ENCODE measurements at places on chromosomes 11 and 22. TPM values are rescaled to one million over a fixed set of nuclear protein-coding genes. Genes with fewer than 3 reads are reported as not detected.

GRCh38 chr11:129894278-129895125, 876 bp downstream of the NFRKB start:
- peak overlapping the region; percentile 98 for H3K4me3 ChIP-seq
- peaks cover 34% of the 10 kb centered on the region for H3K36me3 ChIP-seq
- no peak for DNase-seq
- peaks cover 18% of the 10 kb centered on the region for H3K4me1 ChIP-seq
- no peaks in the 10 kb centered on the region for H3K27me3 ChIP-seq
- H3K27ac ChIP-seq, result peak overlapping the region; percentile 91

DNA sequence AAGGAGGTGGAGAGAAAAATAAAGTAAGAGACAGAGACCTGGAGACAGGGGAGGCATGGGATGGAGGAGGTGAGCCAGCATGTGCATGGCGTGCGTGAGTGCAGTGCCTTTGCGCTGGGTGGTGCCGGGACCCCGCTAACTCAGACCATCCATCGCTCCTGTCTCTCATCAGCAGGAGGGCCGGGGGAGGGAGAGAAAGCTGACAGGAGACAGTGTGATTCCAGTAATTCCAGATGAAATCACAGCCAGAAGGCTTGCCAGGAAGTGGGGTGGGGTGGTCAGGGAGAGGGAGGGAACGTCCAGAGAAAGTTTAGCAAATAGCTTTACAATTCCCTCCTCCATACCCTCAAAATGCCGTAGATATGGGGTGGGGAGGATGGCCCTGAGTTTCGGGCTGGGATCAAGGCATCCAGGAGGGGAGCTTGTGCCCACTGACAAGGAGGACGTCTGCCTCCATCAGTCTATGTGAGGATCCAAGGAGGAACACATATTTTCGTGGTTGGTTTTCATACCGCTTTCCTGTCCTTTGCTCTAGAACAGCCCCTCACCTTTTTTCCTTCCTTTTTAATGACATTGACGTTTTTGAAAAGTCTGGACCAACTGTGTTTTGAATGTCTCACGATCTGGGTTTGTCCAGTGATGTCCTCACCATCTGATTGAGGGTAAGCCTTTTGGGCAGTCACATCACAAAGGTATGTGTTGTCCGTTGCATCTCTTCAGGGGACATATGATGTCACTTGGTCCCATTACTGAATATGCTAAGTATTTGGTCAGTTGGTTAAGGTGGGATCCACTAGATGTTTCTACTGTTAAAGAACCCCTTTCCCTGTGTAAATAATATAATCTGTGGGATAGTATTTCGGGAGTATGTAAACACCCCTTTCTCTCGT, 567.3 kb downstream of the MIAT start:
- H3K27ac ChIP-seq, result peak overlapping the region; percentile 37
- H3K36me3 ChIP-seq, result no peaks in the 10 kb centered on the region
- peaks cover 9% of the 10 kb centered on the region for H3K4me1 ChIP-seq
- no peaks in the 10 kb centered on the region for H3K27me3 ChIP-seq

DNA sequence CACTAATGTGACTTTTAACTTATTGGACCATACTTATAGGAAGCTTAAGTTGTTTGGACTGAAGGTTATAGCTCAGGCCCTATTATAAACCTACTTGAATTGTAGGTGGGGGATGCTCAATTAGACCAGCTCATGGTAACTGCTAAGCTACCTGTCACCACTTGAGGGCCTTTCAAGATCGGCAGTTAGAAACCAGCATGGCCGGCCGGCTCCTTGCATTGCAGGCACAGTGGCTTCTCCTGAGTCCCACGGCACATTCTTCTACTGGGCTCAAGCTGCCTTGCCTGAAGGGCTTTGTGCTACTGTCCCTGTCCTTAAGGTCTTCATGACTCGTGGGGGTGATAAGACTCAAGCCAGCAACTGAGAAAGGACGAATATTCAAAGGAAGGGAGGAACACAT, 70.8 kb downstream of the TBC1D22A start:
- H3K4me1 ChIP-seq, result peaks cover 35% of the 10 kb centered on the region
- no peak overlapping the region for H3K4me3 ChIP-seq
- DNase-seq, result peak; percentile 57
- no peaks in the 10 kb centered on the region for H3K27me3 ChIP-seq
- H3K36me3 ChIP-seq, result no peaks in the 10 kb centered on the region

- H3K27ac ChIP-seq, result no peak overlapping the region
- no peak overlapping the region for H3K4me3 ChIP-seq
- no peaks in the 10 kb centered on the region for H3K4me1 ChIP-seq
These were observed 117.3 kb downstream of the RASSF10 start for GRCh38 chr11:13126430-13126829.

- H3K27ac ChIP-seq, result no peak overlapping the region
- H3K36me3 ChIP-seq, result no peaks in the 10 kb centered on the region
- H3K4me1 ChIP-seq, result no peaks in the 10 kb centered on the region
- H3K27me3 ChIP-seq, result no peaks in the 10 kb centered on the region
These were observed 62.9 kb upstream of the LRRC4C start for GRCh38 chr11:41522391-41522790.

GRCh38 chr11:112506852-112507251, 246.2 kb upstream of the PLET1 start:
- DNase-seq, result no peak
- no peaks in the 10 kb centered on the region for H3K4me1 ChIP-seq
- no peak overlapping the region for H3K4me3 ChIP-seq
- H3K27ac ChIP-seq, result no peak overlapping the region

GRCh38 chr11:102802341-102802740, 4.4 kb upstream of the MMP1 start:
- no peak overlapping the region for H3K27ac ChIP-seq
- peaks cover 22% of the 10 kb centered on the region for H3K4me1 ChIP-seq
- H3K36me3 ChIP-seq, result no peaks in the 10 kb centered on the region
- no peak overlapping the region for H3K4me3 ChIP-seq
- H3K27me3 ChIP-seq, result no peaks in the 10 kb centered on the region
- DNase-seq, result no peak

DNA sequence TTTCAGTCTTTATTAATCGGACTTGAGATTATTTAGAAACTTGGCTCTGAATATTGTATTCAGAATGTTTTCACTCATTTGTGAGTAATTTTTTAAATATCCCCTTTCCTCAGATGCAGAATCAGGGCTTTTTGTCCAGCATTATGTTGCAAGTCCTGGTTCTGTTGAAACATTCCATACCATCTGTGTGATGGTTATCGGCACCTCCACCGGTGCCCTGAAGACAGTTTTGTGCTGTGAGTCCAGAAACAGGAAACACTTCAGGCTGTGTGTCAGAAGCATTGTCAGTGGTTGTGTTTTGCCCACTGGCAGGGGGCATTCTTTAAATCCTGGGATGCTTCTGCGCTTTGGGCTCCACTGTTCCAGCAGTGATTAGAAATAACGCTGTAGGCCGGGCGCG, 20.4 kb downstream of the CDPF1 start:
- H3K27ac ChIP-seq, result no peak overlapping the region
- no peaks in the 10 kb centered on the region for H3K4me1 ChIP-seq
- no peak overlapping the region for H3K4me3 ChIP-seq

DNA sequence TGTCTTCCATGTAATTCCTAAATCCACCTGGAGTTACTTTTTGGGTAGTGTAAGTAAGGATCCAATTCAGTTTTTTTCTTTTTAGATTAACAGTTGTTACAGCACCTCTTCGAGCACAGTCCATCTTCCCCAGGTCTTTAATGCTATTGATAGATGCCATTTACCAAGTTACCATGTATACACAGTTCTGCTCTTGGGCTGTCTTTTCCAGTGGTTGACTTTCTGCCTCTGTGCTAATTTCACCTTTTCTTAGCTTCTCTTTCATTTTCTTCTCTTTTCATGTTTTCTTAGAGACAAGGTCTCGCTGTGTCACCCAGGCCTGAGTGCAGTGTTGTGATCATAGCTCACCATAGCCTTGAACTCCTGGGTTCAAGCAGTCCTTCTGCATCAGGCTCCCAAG, 12.0 kb downstream of the ATXN10 start:
- no peak for DNase-seq
- H3K4me1 ChIP-seq, result no peaks in the 10 kb centered on the region
- no peaks in the 10 kb centered on the region for H3K27me3 ChIP-seq
- H3K4me3 ChIP-seq, result no peak overlapping the region
- H3K36me3 ChIP-seq, result no peaks in the 10 kb centered on the region

- DNase-seq, result peak; percentile 73
- no peaks in the 10 kb centered on the region for H3K36me3 ChIP-seq
- H3K27me3 ChIP-seq, result peaks cover 7% of the 10 kb centered on the region
- H3K4me3 ChIP-seq, result no peak overlapping the region
- H3K27ac ChIP-seq, result no peak overlapping the region
These were observed 63.5 kb upstream of the CAPRIN1 start for GRCh38 chr11:33987975-33988580.

GRCh38 chr11:66510271-66510989, at the start of gene BBS1:
Gene BBS1, plus strand, starts transcription at chr11:66510635. Its CDS starts 25 bp downstream, at chr11:66510660.
- H3K27ac ChIP-seq, result peak within 1 kb of the TSS; percentile 45
- DNase-seq, result peak; percentile 95
- H3K4me3 ChIP-seq, result peak within 1 kb of the TSS; percentile 92
- H3K36me3 ChIP-seq, result peaks cover 44% of the 10 kb centered on the region

DNA sequence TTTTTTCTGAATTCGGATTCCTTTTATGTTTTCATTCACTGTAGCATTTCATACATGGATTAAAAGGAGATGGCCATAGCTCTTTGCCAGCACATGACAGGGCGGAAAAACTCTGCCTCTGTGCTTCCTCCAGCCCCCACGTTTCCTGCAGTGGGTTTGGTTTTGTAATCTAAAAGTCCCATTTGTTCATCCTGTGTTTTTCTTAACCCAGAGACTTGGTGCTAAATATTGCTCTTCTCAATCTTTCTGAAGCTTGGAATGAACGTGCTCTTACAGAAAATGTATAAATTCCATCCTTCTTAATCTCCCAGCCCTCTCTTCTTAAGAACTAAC, 89.9 kb downstream of the PPP6R3 start:
- peak overlapping the region; percentile 36 for H3K27ac ChIP-seq
- H3K36me3 ChIP-seq, result peaks cover 79% of the 10 kb centered on the region
- H3K4me3 ChIP-seq, result no peak overlapping the region
- H3K4me1 ChIP-seq, result peaks cover 46% of the 10 kb centered on the region
- no peaks in the 10 kb centered on the region for H3K27me3 ChIP-seq

DNA sequence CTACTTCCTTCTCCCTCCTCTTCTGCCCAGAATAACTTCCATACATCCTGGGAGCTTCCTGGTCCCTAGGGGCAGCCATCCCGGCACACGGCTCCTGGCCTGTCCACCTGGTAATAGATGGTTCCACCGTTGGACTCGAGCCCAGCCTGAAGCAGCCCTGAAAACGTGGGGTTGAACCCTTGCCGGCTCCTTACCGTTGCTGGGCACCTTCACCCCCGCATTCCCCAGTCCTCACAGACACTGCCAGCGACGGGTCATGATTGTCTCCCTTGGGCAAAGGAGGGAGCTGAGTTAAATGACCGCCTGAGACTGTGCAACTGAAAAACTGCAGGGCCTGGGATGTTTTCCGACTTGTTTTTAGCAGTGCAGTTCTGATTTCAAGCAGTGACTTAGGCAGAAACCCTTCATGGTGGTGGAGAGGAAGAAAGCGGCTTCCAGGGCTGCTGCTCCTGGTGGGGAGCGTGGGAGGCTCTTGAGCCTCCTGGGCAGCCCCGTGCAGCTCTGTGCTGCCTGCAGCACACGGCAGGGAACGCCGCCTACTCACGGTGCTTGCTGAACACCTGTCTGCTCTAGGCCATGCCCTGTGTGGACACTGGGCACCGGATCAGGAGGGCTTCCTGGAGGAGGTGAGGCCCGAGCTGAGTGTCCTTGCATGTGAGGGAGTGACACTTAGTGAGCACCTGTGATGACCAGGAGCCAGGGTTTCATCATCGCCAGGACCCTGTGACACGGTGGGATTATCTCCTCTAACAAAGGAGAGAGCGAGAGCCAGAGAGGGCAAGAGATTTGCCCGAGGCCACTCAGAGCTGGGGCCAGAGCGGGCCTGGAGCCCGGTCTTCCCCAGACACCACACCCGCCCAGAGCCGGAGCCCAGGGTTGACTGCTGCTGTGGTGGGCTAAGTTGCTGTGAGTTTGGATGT, 77.4 kb downstream of the FBLN1 start:
- H3K4me1 ChIP-seq, result peaks cover 27% of the 10 kb centered on the region
- DNase-seq, result no peak
- no peaks in the 10 kb centered on the region for H3K36me3 ChIP-seq
- no peak overlapping the region for H3K27ac ChIP-seq

GRCh38 chr11:105456950-105457349, 152.9 kb upstream of the GRIA4 start:
- H3K36me3 ChIP-seq, result no peaks in the 10 kb centered on the region
- H3K4me1 ChIP-seq, result no peaks in the 10 kb centered on the region
- H3K27me3 ChIP-seq, result no peaks in the 10 kb centered on the region
- DNase-seq, result no peak
- H3K27ac ChIP-seq, result no peak overlapping the region

DNA sequence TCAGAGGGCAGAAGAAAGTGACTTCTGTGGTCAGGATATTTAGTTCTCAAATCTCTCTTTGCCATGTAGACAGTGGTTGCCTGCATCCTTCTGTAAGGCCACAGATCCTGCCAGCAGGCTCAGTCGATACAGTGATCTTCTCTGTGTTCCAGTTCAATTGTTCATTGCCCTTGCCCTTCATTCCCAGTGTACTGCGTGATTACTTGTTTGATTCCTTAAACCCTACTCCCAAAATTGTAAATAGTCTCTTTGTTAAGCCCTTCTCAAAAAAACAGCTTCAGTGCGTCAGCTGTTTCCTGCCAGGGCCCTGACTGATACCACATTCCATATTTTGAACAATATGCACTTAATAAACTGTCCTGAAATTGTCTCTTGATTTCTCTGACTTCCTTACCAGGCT, 9.3 kb upstream of the TYR start:
- no peaks in the 10 kb centered on the region for H3K4me1 ChIP-seq
- H3K4me3 ChIP-seq, result no peak overlapping the region
- H3K27ac ChIP-seq, result no peak overlapping the region
- DNase-seq, result no peak
- H3K36me3 ChIP-seq, result no peaks in the 10 kb centered on the region

DNA sequence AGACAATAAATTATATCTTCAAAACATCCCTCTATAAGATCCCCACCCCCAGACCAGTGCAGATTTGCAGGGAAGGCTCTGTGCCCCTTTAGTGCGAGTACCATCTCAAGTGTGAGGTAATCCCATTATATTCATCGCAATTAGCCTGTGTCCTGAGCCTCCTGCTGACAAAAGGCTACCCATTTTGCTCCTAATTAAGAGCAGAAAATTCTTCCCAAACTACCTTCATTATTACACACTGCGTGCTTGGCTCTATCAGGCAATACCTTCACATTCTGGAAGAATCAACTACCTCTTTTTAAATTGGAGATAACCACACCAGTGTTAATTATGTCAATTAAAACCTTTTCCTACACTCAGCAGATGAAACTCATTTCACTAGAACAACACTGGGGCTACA, 1133.4 kb upstream of the CCDC90B start:
- H3K4me3 ChIP-seq, result no peak overlapping the region
- DNase-seq, result no peak
- H3K4me1 ChIP-seq, result no peaks in the 10 kb centered on the region
- no peak overlapping the region for H3K27ac ChIP-seq
- no peaks in the 10 kb centered on the region for H3K36me3 ChIP-seq

- peak; percentile 64 for DNase-seq
- H3K27ac ChIP-seq, result peak overlapping the region; percentile 88
- H3K4me3 ChIP-seq, result no peak overlapping the region
- H3K4me1 ChIP-seq, result peaks cover 72% of the 10 kb centered on the region
These were observed 3.3 kb downstream of the IL18BP start for GRCh38 chr11:72001834-72002591.

SAA1 gene
- not detected for total RNA-seq

CNIH2 gene
- total RNA-seq, result not detected

PDGFD gene
- 29.8 TPM for total RNA-seq

BCO2 gene
- not detected for total RNA-seq

CCDC87 gene
- not detected for total RNA-seq

POU2F3 gene
- not detected for total RNA-seq

CHADL gene
- total RNA-seq, result 1.4 TPM

RASGRP2 gene
- 60.8 TPM for total RNA-seq

ELMOD1 gene
- 1.1 TPM for total RNA-seq

Data from stomach (tissue), 19 donors.